Thymus (tissue), 14 donors: ENCODE measurements at places on chromosomes 7 and 10. TPM values are rescaled to one million over a fixed set of nuclear protein-coding genes. Genes with fewer than 3 reads are reported as not detected.

DNA sequence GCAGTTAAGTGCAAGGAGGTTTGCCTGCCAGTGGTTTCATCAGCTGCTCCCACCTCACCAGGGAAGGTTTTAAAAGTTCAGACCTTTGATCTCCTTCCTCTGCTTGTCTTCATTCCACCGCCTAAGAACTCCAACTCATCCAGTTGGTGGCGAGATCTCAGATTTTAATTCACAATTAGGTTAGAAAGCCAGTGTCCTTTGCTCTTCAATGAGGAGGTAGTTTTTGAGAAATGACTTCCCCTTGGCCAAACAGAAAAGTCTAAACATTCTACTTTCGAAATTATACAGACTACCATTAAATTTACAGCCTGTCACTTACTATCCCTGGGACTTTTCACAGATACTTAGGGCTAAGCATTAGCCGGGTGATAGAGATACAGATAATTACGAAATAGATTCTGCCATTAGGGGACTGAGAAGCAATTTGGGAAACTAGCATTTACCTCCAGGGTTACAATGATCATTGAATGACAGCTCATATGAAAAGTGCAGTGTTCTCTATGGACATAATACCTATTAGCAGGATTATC is 513.4 kb upstream of the GHITM start:
- DNase-seq: no peak

DNA sequence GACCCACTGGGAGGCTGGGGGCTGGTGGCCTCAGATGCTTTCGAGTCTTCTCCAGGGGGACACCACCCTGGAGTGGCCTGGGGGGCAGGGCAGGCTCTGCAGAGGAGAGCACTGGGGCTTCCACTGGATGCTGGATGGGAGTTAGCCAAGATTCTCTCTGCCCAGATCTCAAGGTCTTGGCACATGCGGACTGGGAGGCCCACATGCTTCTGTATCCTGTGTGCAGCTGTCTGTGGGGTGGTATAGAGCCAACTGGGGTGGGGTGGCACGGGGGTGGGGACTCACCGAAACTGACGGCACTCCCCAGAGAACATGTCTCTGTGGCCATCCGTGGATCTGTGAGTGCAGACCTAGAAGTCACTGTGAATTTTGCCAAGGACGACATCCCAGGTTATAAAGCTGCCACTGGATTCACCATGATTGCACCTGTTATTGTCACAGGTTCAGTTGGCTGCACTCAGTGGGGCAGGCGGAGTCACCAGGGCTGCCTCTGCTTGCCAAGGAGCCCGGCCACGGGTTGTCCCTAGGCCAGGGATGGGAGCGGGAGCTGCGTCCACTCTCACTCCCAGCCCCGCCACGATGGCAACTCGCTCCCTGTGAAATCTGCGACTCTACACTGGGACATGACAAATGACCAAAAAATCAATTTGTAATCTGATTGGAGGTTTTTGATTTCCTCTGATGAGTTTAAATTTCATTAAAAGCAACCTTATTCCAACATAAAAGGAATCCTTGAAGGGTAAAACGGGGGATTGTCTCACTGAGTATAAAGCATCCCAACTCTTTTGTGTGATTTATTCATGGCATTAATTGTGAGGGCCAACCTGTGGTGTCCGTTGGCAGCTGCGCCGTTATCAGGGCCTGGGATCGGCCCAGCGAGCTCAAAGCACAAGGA is 131.3 kb downstream of the EBF3 start:
- no peak for DNase-seq

- no peak for DNase-seq
These were observed 315.3 kb downstream of the PTEN start for GRCh38 chr10:88178758-88179157.

DNA sequence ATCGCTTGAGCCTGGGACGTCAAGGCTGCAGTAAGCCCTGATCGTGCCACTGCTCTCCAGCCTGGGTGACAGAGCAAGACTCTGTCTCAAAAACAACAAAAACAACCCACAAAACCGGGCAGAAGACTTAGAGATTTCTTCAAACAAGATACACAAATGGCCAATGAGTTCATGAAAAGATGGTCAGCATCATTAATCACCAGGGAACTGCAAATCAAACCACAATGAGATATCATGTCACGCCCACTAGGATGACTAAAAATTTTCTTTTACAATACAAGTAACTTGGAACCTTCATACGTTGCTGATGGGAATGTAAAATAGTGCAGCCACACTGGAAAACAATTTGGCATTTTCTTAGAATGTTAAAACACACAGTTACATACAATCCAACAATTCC is 77.3 kb upstream of the GRID1 start:
- no peak for DNase-seq

DNA sequence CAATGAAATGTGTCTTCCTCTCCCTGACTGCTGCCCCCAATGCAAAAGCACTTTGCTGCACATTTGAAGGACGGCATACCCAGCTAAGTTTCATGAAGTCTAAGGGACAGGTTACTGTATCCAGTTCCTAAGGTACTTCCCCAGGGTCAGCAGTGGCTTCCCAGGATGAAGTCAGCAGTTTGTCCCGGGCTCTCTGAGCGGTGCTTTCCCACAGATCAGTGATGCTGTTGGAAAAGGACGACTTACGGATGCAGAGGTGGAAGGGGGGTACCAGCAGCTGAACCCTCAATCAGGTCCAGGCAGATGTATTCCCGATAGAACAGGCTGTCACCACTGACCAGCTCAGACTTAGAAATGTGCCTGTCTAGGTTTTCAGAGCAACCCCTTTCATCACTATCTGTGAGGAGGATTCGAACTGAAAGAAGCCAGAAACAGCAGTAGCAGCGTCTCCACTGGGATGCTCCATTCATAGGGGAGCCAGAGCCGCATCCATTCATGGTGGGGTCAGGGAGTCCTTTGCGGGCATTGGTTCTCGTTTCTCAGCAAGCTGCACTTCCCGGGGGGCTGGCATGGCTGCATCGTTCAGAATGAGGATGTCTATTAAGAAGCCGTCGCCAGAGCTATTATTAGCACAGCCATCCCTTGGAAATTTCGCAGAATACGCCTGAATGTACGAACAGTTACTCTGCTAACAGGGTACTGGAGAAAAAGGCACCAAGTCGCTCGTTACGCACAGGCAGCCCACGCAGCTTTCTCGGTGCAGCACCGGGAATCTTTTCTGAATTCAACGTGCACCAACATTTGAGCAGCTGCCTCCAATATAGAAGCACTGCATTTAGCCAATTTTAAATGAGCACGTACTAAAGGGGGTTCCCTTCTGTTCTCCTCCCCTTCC is 303.7 kb downstream of the PRPF18 start:
- DNase-seq: no peak

CPN1 gene
- 0.02 TPM for polyA plus RNA-seq

TFPI2 gene
- 21.3 TPM for polyA plus RNA-seq

- DNase-seq: no peak
These were observed 25.1 kb downstream of the SLC25A40 start for GRCh38 chr7:87850836-87851593.

ZNF398 gene
- polyA plus RNA-seq: 4.5 TPM

- DNase-seq: peak; percentile 88
These were observed at the start of gene HSPB1 for GRCh38 chr7:76302347-76303201. TSS of gene HSPB1 (plus strand) at chr7:76302673. CDS start at chr7:76302713, 40 bp downstream.

GRCh38 chr7:147296986-147297385 is 1180.4 kb downstream of the CNTNAP2 start:
- DNase-seq: no peak

SLC29A3 gene
- polyA plus RNA-seq: 5.6 TPM

DNA sequence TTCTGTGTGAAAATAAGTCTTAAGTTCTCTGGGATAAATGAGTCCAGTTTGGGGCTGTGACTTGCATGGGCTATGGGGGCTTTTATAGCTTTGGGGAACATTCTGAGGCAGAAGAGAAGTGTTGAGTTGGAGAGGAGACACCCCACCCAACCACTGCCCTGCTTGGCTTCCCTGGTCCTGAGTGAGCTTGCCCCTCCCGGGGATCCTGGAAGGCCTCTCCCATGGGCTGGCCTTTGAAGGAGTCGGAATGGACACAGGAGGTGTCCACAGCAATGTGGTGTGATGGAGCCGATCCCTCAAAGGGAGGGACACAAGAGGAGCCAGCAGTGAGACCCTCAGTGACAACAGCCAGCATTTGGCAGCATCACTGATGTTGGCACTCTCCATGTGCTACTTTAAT is 89.8 kb downstream of the GLRX3 start:
- no peak for DNase-seq

GRCh38 chr7:112112822-112113255 is 93.4 kb downstream of the DOCK4 start:
- no peak for DNase-seq

ZNF722 gene
- not detected for polyA plus RNA-seq

DNA sequence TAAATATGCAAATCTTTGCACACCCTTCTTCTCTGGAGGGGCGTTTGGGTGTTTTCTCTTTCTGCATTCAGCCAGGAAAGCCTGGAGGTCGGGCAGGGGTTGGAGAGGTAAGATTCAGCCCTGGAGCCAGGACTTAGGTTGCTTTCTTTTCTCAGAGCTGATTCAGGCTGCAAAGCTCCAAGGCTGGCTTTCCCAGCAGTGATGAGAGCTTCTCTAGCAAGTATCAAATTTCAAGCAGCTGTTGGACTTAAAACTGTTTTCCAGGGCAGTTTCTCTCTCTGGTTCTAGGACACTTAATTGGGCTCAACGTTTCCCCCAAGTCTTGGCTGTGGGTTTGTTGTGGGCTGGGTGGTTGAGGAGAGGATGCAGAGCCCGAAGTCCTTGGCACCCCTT is 608 bp downstream of the AKR1B10 start:
- DNase-seq: no peak

SP4 gene
- 9.1 TPM for polyA plus RNA-seq

- DNase-seq: no peak
These were observed 6.4 kb upstream of the ZNF398 start for GRCh38 chr7:149140831-149141230.

- DNase-seq: no peak
These were observed 559.9 kb downstream of the SDK1 start for GRCh38 chr7:3860932-3861331.

DNA sequence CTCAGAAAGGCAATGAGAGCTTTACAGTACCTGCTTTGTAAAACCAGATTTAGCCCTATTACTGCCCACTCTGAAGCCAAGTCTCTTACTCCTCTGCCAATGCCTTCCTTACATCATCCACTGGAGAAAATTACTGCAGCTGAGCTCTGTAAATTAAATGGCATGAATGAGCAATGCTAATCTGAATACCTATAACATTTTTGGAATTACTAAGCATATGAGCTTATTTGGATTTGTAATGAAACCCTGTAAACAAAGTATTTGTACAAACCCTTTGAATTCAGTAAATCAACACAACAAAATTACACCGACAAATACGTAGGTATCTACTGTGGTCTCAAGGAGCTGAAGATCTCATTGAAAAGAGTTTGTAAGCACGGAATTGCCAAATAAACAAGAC is 12.1 kb upstream of the CCNY start:
- no peak for DNase-seq

- DNase-seq: no peak
These were observed 32.7 kb upstream of the VSIR start for GRCh38 chr10:71805776-71806703.

MOGAT3 gene
- 0.11 TPM for polyA plus RNA-seq

DNA sequence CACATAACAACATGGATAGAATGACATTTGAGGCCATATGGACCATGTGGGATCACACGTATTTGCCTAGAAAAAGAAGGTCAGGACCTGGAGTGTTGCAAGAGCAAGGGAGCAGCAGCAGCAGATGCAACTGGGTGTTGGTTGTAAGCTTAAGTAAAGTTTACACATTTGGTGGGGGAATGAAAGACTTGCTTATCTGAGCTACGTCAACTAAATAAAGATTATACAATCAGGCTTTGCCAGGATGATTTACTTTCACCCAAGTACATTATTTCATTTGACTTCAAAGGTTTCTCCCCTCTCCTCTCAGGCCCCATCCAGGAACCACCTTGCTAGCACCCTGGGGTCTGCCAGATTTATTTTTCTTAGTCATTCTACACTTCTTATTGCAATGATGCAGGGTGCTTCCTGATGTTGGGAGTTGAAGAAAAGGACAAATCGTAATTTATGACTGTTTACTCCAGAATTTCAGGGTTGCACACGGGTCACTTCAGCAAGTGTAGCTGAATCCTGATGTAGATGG is 591.9 kb upstream of the IGFBP3 start:
- DNase-seq: no peak

BMPER gene
- polyA plus RNA-seq: 4.5 TPM

GRCh38 chr7:25996006-25996408 is 156.0 kb upstream of the NFE2L3 start:
- no peak for DNase-seq

DNA sequence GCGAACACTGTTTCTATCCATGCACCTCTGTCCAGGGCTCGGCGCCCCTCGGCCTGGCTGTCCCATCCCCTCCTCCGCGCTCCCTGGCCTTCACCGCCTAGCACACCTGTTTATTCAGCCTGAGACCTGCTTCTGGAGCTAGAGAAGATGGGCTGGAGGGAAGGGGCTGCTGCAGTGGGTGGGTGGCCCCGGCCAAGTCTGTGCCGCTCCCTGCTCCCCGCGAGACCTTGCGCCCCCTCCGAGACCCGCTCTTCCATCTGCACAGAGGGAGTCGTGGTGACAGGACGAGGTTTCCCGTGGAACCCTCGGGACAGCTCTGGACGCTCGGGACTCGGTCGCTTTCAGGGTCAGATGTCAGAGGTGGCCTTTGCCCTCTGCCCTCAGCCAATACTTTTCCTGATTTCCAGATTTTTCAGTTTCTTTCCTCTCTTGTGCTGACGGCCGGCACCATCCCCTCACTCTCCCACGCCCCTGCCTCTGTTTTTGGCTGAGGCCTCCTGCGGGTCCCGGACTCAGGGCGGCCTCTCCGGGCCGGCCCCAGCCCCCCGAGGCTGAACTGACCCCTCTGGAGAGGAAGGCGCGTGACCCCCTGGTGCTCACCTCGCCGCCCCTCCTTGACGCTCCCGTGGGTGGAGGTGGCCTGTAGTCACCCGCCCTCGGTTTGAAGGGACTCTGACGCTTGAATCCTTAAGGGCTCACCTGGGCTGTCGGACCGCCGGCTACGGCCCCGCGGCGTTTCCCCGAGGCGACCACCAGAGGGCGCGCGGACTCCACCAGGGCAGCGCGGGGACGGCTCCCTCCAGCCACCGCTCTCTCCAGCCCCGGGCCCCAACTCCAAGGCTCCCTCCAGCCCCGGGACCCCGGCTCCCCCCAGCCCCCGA is 15.6 kb downstream of the SHH start:
- DNase-seq: no peak

DNA sequence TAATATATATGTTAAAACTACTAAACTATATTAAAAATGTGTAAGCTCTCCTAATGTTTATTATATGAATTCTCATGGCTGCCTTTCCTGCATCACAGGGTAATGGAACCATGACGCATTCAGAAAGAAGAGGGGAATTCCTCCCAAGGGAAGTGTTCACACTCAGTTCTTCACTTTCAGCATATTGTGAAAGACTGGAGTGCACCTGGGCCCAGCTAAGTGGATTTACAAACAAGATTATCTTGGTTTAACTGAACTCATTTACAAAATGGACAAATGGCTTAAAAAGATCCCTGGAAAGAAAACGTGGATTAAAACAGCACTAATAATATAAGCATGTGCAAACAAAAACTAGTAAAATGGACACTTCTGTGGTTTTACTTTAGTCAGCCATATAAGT is 149.8 kb downstream of the DOCK4 start:
- DNase-seq: no peak

COL1A2 gene
- 27.4 TPM for polyA plus RNA-seq

ANKRD7 gene
- 0.39 TPM for polyA plus RNA-seq

TAS2R41 gene
- polyA plus RNA-seq: 0.02 TPM
